Spinal cord (tissue), 10 donors: ENCODE measurements at places on chromosomes 7 and 10. TPM values are rescaled to one million over a fixed set of nuclear protein-coding genes. Genes with fewer than 3 reads are reported as not detected.

Gene SP8
- total RNA-seq, result 0.69 TPM

Gene DHTKD1
- total RNA-seq, result 33.2 TPM

Gene AKR1C8
- total RNA-seq, result 0.94 TPM

Gene VWC2
- total RNA-seq, result 12.1 TPM
